Activated naive CD8-positive, alpha-beta T cell treated with anti-CD3 and anti-CD28 coated beads, Interleukin-2, amount 10 ng/mL, durations not matched to agents 7 days and 5 days (primary cell): ENCODE measurements at places on chromosomes 4 and X. TPM values are rescaled to one million over a fixed set of nuclear protein-coding genes. Genes with fewer than 3 reads are reported as not detected.
A peak's percentile ranks its signal among the peaks of the same experiment; 100 is the strongest.

The ART3 gene
- not detected for total RNA-seq

The PABPC1L2B gene
- not detected for total RNA-seq

The HTN3 gene
- not detected for total RNA-seq

GRCh38 chrX:128884430-128884829 lies 638.9 kb downstream of the SMARCA1 start:
- H3K27ac ChIP-seq = no peak overlapping the region
- H3K4me3 ChIP-seq = no peak overlapping the region
- H3K36me3 ChIP-seq = no peaks in the 10 kb centered on the region
- no peaks in the 10 kb centered on the region for H3K27me3 ChIP-seq
- no peak for DNase-seq

- H3K27ac ChIP-seq = no peak overlapping the region
- DNase-seq = no peak
- H3K4me1 ChIP-seq = no peaks in the 10 kb centered on the region
- H3K4me3 ChIP-seq = no peak overlapping the region
Observed at GRCh38 chr4:93865650-93866049, 37.1 kb downstream of the ATOH1 start.

DNA sequence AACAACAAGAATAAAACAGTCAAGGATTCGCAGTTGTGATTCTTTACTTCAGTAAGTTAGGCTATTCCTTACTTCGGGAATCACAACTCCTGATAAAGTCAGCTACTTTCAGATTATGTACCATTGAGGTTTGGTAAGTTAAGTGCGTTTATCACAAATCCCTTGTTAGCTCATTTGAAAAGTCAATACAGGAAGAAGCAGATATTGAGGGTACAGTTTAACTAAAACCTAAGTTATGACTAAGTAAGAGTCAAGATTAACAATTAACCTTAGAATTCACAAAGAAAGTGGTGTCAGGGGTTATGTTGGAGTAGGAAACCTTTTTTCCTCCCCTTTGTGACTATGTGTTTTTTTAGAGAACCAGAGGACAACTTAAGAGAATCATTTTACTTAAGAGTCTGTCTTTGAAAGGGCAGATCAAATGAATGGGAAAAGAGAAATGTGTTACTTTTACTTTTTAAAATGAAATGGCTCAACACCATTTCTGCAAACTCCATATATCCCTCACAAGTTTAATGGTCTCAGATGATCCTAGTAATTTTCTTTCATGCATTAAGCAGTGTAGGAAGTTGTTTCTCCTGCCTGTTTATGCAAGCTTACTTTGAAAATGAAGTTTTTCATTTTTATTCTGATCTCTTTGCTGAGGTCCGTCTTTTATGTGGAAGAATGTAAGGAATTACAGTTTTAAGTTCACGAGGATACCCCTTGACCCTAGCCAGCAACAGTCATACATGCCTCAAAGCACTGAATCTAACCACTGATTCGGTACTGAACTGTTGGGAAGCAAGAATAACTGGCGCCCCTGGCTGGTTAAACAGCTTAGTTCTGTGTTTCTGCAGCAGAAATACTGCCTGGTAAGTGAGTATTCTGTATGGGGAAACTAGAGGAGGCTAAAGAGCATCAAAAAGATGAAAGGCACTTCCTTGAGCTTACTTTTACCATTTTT lies 211.7 kb downstream of the SLC4A4 start:
- no peak overlapping the region for H3K4me3 ChIP-seq
- H3K4me1 ChIP-seq = no peaks in the 10 kb centered on the region
- no peak for DNase-seq
- H3K36me3 ChIP-seq = no peaks in the 10 kb centered on the region
- H3K27ac ChIP-seq = no peak overlapping the region

DNA sequence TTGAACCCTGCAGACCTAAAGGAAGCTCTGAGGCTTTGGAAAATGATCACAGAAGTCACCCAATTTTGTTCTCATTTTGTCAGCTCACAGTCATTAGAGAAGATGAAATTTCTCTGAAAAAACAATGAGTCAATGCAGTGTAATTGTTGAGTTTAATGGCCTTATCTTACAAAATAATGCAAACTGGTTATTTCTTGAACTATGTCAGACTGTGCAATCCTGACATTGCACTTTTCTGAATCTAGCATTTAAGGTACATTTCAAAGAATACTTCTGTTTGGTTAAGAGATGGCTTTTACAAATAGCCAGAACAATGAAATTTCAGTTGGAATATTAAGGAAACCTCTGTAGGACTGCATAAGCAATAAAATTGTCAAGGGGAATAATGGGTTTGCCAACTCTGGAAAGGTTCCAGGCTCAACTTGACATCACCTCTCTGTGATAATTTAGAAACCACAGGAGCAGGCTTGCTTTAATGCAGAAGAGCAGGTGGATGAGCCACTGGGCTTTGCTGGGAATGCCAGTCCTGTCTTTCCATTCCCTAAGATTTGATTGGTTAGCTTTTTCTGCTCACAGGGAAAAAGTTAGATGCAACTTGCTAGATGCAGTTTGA lies 222.8 kb downstream of the FRMPD4 start:
- no peak for DNase-seq
- H3K27ac ChIP-seq = no peak overlapping the region
- H3K4me3 ChIP-seq = no peak overlapping the region
- no peaks in the 10 kb centered on the region for H3K36me3 ChIP-seq
- H3K4me1 ChIP-seq = no peaks in the 10 kb centered on the region

DNA sequence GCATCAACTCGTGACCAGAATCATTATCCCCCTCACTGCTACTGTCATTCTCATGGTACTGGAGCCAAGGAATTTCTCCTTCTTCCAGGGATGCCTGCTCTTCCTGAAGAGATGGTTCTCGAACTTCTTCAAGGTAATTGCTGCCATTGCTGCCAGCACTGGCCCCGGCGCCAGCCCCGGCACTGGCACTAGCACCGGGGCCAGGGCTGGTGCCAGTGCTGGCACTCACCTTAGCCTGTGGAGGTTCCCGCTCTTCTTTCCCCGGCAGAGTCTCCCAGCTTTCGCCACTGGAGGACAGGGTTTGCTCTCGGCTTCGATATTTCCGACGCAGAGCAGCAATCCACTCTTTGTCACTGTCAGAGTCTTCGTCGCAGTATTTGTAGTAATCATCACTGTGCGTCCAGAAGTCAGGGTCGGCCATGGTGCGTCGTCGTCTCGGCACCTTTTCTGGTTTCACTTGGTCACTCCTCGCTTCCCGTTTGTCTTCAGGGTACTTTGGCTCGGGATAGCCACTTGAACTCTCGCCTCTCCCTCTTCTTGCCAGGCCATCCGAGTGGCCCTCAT lies 3.4 kb downstream of the PJA1 start:
- no peak for DNase-seq
- peaks cover 12% of the 10 kb centered on the region for H3K36me3 ChIP-seq
- H3K27ac ChIP-seq = peak overlapping the region; percentile 83
- H3K27me3 ChIP-seq = no peaks in the 10 kb centered on the region
- H3K4me3 ChIP-seq = no peak overlapping the region
- peaks cover 25% of the 10 kb centered on the region for H3K4me1 ChIP-seq

- no peak overlapping the region for H3K4me3 ChIP-seq
- no peaks in the 10 kb centered on the region for H3K36me3 ChIP-seq
- H3K27ac ChIP-seq = no peak overlapping the region
- H3K27me3 ChIP-seq = no peaks in the 10 kb centered on the region
- H3K4me1 ChIP-seq = no peaks in the 10 kb centered on the region
Observed at GRCh38 chrX:69145714-69146113, 19.5 kb downstream of the PJA1 start.

GRCh38 chrX:70052895-70053615 lies 3.3 kb upstream of the AWAT2 start:
- no peaks in the 10 kb centered on the region for H3K36me3 ChIP-seq
- peaks cover 1% of the 10 kb centered on the region for H3K27me3 ChIP-seq
- no peak overlapping the region for H3K27ac ChIP-seq
- H3K4me3 ChIP-seq = no peak overlapping the region
- no peak for DNase-seq

DNA sequence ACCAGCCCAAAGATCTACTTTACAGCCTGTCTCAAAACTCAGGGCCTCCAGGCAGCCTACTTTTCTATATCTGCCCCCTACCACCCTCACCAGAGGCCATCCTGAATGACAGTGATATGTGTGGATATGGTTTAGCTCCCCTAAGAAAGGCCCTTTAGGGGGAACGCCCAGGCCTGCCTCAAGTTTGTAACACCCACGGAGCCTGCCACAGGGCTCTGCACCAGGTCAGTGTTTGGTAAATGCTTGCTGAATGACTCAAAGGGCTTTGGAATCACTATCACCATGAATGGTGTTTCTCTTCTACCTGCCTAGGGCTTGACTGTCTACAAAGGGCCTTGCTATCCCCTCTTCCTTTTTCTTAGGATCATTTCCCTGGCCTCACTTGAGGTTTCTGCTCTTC lies 11.3 kb upstream of the LONRF3 start:
- H3K4me3 ChIP-seq = no peak overlapping the region
- H3K27ac ChIP-seq = no peak overlapping the region
- no peaks in the 10 kb centered on the region for H3K4me1 ChIP-seq
- H3K36me3 ChIP-seq = no peaks in the 10 kb centered on the region
- no peak for DNase-seq
- peaks cover 11% of the 10 kb centered on the region for H3K27me3 ChIP-seq

DNA sequence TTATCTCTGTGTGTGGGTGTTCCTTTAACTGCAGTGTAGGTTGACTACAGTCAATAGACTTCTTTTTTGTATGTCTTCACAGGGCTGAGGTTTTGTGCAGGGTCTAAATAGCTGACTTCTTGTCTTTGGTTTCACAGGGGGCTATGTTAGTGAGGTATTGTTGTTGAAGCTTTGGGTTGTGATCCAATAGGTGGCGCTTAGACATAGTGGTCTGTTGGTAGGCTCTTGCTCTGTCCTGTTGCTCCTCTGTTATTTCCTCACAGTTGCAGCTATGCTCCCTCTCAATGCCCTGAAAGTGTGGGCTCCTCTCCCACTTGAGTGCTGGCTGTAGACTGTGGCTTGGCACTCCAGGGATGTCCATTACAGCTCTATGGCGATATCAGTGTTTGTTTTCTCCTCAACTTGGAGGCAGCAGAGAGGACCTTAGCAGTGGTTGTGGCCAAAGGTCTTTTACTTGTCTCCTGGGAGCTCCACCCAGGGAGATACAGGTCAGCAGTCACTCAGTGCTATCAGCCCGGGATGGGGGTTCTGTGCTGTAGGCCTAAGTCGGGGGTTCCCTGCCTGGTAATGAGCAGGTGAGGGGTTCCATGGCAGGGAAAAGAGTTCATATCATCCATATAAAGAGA lies 14.0 kb downstream of the POF1B start:
- H3K27ac ChIP-seq = no peak overlapping the region
- DNase-seq = no peak
- H3K4me3 ChIP-seq = no peak overlapping the region
- H3K4me1 ChIP-seq = no peaks in the 10 kb centered on the region

DNA sequence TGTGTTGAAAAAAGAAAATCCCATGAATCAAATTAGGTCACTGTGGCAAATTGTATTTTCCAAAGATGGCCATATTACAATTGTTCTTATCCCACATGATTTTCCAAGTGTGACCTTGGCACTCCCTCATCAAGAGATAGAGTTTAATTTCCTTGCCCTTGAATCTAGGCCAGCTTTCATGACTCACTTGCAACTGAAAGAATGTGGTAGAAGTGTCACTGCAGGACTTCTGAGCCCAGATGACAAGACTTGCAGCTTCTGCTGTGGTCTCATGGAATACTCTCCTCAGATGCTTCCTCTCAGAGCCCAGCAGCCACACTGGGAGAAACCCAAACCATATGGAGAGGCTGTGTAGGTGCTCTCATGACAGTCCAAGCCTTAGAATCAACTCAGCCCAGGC lies 139.0 kb downstream of the ADAMTS3 start:
- H3K36me3 ChIP-seq = no peaks in the 10 kb centered on the region
- H3K4me3 ChIP-seq = no peak overlapping the region
- no peak overlapping the region for H3K27ac ChIP-seq
- H3K27me3 ChIP-seq = no peaks in the 10 kb centered on the region
- no peaks in the 10 kb centered on the region for H3K4me1 ChIP-seq

DNA sequence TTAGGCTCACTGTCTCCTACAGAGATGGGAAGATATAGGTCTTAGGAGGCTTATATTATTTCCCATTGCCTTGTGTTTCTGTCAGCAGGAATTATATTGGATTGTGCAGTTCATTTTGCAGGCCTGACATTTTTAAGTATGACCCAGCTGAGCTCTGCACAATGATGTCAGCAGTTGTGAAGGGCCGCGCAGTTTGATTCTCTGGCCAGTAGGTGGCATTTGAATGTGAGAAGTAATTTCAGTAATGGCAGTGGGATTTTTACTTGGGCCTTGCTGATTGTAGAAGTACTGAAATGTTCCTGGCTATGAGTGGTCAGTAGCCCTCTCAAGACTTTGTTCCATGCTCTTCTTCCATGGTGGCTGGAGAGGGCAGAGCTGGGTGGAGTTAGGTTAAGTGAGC lies 247.2 kb upstream of the MTMR8 start:
- no peak overlapping the region for H3K27ac ChIP-seq
- no peaks in the 10 kb centered on the region for H3K36me3 ChIP-seq
- no peaks in the 10 kb centered on the region for H3K4me1 ChIP-seq
- no peak for DNase-seq
- H3K27me3 ChIP-seq = no peaks in the 10 kb centered on the region
